ENCODE measurements at places on chromosomes 13 and 19.

- DNase-seq, result no peak
These were observed 114.0 kb downstream of the COL4A2 start for GRCh38 chr13:110421061-110421460.

DNA sequence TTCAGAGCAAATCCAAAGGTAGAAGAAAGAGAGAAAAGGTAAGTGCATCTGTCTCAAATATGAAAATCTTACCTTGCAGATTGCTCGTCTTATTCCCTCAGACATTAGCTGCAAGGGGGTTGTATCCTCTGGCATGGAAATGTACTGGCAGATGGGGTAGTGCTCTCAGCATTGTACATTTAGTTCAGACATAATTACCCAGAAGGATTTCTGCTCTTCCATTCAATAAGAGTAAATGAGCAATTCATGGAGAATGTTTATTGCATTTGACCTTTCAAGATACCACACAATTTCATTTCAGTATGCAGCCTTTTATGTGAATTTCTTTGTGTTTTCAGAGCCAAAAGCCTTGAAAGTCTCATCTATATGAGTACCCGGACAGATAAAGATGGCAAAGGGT is 63.8 kb downstream of the SCEL start:
- no peak for DNase-seq

- DNase-seq, result no peak
These were observed 366.4 kb upstream of the SPRY2 start for GRCh38 chr13:80707000-80707983.

- DNase-seq, result no peak
These were observed 70.6 kb downstream of the ZNF557 start for GRCh38 chr19:7140137-7140536.

DNA sequence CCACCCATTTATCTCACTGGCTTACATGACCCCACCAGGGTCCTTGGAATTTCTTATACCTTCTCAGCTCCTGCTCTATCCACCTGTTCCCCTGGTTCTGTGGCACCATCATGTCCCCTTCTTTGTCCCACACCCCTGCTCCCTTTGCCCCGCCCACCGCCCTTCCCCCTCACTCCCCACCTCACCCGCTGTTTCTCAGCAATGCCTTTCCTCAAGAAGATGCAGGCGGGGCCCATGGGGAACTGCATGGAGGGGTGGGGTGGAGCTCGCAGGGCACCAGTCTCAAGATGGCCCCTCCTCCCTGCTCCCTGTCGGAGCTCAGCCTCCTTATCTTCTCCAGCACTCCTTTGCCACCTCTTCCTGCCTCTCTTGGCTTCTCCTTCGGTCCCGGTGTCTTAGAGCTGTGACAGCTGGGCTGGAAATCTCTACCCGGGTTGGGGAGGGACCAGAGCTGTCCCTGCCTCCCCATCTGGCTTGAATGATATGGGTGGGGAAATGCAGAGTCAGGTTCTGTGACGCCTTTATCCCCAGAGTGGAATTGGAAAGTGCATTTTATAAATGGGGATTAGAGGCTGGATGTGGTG is at the start of gene CABP5:
Gene CABP5, minus strand, starts transcription at position 405 of the 584 bp plus-strand sequence. Its CDS starts 157 bp downstream, at position 248.
- no peak for DNase-seq

GRCh38 chr19:12984683-12985048 is 10.6 kb upstream of the NFIX start:
- no peak for DNase-seq

- no peak for DNase-seq
These were observed 1.5 kb downstream of the KLK11 start for GRCh38 chr19:51024924-51025323.

DNA sequence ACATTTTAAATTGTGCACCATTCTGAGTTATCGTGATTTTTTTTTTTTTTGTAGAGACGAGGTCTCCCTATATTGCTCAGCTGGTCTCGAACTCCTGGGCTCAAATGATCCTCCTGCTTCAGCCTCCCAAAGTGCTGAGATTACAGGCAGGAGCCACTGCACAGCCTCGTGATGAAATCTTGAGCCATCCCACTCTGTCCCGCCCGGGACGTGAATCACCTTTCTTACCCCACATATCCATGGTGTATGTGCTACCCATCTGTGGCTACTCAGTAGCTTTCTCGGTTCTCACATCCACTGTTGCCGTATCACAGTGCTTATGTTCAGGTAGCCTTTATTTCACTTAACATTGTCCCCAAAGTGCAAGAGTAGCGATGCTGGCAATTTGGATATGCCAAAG is 26.5 kb downstream of the PAK4 start:
- no peak for DNase-seq

DNA sequence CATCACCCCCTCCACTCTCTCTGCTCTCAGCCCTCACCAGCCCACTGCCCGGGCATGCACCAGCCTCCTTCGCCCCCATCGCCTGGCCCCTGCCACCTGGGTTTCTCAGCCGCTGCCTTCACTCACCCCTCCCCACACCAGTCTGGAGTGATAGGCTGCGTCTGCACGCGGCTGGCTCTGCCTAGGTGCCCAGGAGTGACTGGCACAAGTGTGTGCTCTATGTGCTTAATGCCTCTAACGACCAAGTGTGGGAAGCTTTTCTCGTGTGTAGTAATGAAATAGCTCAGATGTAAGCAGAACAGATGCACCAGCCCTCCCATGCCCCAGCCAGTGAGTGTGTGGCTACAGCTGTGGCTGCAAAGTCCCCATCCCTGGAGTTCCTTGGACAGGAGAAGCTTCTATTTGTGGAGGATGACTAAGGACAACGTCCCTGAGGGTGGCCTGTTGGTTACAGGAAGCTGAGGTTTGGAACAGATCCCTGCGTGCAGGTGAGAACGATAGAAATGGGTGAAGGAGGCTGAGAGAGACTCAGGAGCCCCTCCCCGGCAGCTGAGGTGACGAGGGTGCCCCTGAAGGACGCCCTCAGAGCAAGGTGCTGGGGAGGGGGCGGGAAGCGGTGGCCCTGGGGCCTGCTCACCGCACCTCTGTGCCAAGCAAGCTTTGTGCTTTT is 35.6 kb downstream of the ATP11A start:
- DNase-seq, result no peak

DNA sequence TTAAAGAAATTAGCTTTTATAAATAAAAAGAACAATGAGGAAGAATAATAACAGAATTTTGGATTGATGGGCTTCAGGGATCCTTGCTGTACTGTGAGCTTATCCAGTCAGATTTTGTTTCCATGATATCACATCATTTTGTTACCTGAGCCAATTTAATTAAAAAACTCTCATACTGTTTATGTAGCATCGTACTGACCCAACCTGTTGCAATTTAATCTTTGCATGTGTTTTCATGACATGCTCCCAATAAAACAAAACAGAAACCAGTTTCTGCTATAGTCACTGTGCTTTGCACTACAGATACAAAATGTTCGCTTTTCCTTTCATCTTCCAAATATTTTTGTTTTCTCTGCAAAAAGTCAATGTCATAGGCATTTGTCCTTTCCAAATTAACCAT is 109.7 kb upstream of the RNF113B start:
- DNase-seq, result no peak

- DNase-seq, result no peak
These were observed 561.8 kb downstream of the GPC6 start for GRCh38 chr13:93788456-93788855.

- no peak for DNase-seq
These were observed 152.2 kb downstream of the TBC1D4 start for GRCh38 chr13:75329723-75330122.

DNA sequence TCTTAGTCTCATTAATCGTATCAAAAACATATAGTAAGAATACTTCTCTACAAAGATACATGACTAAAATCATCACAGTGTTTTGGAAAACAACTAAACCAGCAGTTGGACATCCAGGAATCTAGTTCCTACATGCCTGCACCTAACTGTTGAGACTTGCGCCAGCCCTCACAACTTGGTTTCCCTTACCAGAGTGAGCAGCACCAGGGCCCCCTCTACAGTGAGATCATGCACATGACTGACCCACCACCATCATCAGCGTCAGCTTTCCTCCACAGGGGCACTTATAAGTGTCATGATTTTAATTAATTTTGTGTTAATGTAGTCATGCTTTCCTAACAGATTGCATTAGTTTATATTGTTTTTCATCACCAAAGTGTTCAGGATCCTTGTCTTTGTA is 1322.0 kb downstream of the EFNB2 start:
- DNase-seq, result no peak

- DNase-seq, result no peak
These were observed 20.3 kb downstream of the TNFSF13B start for GRCh38 chr13:108289819-108290218.

DNA sequence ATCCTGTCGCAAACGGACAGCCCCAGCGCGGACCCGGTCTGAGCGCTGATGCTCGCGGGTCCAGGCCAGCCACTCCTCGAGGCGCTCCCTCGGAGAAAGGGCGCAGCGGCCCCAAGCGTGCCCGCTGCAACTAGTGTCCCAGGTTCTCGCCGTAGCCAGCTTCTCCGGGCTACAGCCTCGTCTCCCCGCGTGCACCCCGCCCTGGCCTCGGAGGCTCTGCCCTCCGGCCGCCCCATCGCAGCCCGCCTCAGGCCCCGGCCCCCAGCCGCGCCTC is 487 bp downstream of the FLT1 start:
- DNase-seq, result no peak

DNA sequence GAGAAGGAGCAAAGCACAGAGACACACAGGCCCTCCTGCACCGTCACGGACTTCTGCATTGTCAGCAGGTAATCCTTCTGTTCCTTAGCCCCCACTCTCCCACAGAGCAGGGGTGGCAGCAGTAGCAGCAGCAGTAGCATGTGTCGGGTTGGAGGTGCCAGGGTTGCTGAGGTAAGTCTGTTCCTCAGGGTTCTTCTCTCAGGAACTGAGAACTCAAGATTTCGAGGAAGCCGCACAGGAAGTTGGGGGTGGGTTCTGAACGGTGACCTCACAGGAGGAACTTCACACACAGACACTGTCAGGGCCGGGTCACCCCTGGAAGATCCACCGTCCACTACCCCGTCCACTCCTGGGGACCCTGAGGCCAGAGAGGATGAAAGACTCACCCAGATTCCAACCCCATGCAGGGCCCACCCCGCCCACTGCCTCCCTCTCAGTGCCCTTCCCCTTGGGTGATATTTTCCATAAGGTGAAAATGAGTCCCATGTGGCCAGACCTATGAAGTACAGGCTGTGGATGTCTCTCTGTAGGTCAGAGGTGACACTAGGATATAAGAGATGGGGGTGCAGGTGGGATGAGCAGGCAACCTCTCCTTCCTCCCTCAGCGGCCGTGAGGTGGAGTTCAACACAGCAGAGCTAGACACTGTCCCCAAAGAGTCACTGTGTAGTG is at the start of gene SIGLEC12:
Gene SIGLEC12, minus strand, starts transcription at position 207 of the 670 bp plus-strand sequence. Its CDS starts 67 bp downstream, at position 140.
- DNase-seq, result no peak

- DNase-seq, result no peak
These were observed 58.6 kb downstream of the GADD45B start for GRCh38 chr19:2534423-2535013.

DNA sequence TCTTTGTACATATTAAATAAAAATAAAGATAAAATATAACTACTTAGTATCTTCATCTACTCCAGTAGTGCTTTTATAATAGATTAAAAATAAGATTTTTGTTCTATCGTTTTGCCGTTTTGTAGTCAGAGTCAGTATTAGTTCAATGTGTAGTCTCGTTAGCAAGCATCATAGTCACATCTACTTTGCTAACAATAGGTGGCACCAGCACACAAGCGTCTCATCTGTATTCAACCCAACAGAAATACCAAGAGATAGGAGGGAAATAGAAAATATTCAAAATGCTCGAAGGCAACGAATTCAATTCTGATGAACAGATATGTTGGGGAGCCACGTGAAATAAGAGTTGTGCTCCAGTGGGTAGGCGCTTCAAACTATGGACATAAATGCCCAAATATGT is 21.4 kb upstream of the MICU2 start:
- no peak for DNase-seq

All from thoracic aorta (tissue), 2 donors.